T follicular helper cell (primary cell): ENCODE measurements at places on chromosomes 6 and 20.

- DNase-seq: no peak
Measured at GRCh38 chr6:75114806-75115205, 91.0 kb downstream of the COL12A1 start.

DNA sequence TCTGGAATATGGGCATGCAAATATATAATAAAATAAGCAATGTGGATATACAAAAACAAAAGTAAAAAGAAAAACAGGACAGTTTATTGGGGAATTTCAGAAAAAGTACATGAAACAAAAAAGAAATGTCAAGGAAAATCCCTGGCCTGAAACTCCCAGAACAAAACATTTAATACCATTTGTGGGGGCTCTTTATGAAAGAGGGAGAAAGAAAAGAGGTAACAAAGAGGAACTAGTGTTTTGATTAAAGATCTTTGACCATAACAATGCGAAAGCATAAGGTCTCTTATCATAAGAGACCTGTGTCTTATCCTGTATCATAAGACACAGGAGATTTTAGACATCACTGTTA, 88.6 kb upstream of the ARID1B start:
- DNase-seq: no peak

- DNase-seq: no peak
Measured at GRCh38 chr6:89984926-89985750, 90.9 kb downstream of the GJA10 start.

GRCh38 chr6:116876635-116877611, at the start of gene RFX6:
Gene RFX6 (plus strand): TSS chr6:116877242. CDS start chr6:116877276, 34 bp downstream.
- no peak for DNase-seq

DNA sequence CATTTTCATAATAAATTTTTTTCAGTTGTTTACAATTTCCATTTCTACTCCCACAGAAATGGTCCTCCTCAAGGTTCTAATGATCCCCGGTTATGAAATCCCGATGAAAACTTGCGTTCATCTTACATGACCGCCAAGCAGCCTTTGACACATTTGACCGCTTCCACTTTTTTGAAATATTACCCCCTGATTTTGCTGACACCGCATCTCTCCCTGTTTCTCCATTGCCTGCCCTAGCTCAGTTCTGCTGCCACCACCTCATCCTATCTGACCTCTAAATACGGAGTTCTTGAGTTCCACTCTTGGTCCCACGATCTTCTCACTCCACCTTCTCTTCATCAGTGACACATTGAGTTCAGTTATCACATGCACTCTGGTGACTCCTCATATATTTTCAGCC, 74.1 kb downstream of the SLC35B3 start:
- DNase-seq: no peak

DNA sequence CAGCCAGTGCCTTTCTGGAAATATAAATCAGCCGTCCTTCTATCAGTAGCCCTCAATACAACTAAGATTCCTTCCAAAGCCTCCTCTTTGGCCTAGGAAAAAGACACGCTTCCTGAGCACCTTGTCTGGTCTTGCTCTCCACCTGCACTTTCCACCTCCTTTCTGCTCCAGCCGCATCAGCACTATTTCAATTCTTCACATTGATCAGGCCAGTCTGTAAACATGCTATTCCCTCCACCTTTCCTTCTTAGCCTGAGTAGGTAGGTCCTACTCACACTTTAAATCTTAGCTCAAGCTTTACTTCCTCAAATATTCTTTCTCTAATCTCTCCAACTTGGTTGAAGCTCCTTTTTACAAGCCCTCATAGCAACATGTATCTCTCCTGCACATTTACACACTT, 11.4 kb downstream of the RANBP9 start:
- no peak for DNase-seq

- DNase-seq: no peak
Measured at GRCh38 chr6:32459781-32460424, 20.2 kb downstream of the HLA-DRA start.

DNA sequence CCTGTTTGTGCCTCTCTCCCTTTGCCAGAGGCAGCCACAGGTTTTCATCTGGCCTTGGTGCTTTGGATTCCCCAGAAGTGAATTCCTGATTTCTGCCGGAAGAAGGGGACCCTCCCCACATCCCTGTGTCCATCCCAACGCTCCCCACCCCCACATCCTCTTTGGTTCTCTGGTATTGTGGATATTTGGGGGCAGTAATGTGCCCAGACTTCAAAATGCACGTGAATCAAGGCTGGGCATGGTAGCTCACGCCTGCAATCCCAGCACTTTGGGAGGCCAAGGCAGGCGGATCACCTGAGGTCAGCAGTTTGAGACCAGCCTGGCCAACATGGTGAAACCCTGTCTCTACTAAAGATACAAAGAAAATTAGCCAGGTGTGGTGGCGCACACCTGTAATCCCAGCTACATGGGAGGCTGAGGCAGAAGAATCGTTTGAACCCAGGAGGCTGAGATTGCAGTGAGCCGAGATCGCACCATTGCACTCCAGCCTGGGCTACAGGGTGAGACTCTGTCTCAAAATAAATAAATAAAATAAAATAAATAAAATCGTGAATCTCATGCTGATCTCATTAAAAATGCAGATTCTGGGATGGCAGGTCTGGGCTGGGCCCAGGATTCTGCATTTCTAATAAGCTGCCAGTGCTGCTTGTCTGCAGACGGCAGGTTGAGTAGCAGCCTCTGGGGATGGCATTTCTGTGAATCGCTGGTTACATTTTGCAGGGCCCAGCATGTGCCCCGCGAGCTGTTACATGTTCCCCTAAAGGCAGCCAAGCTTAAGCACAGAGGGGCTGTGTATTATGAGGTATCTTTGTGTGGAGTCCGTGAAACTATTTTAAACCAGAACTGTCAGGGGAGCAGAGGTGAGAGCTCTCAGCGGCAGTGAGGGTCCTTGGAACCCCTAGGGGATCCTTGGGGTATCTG, 49.0 kb downstream of the SYNJ2 start:
- no peak for DNase-seq
